BE2C (cell line): ENCODE measurements at places on chromosomes 13 and 19.
A peak's percentile ranks its signal among the peaks of the same experiment; 100 is the strongest.

DNA sequence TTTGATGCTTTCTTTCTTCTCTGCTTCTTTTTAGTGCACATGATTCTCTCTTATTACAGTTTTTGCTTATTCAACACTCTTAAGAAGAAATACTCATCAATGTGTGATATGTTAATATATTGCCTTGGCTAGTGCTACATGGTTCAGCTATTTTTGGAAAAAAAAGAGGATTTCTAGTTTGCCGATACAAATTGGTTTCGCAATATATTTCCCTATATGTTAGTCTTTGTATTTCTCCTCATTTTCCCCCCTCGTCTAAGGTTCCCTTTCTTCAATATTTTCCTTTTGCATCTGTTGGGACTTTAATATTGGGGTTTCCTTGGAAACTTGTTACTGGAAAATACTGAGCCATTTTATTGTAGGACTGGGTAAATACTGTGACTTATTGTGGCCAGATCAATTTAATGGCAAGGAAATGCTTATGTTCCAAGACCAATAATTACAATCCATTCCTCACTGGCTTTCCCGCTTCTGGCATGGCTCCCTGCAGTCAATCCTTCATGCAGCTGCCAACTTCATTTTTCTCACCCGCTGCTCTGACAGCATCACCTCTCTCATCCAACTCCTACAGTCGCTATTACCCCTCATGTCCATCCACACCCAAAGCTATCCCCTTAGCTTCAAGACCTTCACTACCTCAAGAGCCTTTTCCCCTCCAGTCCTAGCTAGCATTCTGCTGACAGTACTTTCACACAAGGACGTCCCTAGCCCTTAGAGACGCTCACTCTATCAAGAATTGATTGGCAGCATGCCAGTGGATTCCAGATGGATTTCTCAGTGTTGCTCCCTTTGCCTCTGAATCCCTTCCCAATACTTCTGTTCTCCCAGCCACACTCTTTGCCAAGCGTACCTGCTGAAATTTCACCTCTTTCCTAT lies 280.1 kb upstream of the TMTC4 start:
- DNase-seq, result no peak

- no peak for DNase-seq
Measured at GRCh38 chr19:18456974-18457373, 19.0 kb upstream of the ISYNA1 start.

DNA sequence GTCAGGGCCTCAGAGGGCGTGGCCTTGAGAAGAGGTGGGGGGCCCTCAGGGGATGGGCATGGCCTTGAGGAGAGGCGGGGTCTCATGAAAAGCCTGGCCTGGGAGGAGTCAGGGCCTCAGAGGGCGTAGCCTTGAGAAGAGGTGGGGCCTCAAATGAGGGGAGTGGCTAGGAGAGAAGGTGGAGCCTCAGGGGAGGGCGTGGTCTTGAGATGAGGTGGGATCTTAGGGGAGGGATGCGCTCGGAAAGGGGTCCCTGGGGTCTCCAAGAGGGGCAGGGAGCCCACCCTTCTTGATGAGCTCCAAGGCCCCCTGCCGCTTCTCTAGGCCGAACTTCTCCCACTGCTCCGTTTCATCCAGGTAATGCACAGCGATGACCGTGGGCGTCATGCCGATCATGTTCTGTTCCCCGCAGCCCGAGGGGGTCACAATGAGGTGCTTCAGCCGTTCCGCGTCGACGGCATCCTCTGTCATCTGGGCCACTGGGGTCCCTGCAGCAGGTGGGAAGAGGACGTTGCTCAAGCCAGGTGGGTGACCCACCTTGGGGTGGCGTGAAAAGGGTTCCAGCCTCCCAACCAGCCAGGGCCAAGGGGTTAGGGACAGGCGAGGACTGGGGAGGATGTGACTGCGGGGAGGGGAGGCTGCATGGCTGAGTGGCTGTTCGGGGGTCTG lies 24.3 kb upstream of the TNFSF14 start:
- no peak for DNase-seq

GRCh38 chr13:23851106-23851505 lies 38.1 kb downstream of the MIPEP start:
- no peak for DNase-seq

- DNase-seq, result no peak
Measured at GRCh38 chr13:43375797-43376465, 352.5 kb downstream of the DNAJC15 start.

DNA sequence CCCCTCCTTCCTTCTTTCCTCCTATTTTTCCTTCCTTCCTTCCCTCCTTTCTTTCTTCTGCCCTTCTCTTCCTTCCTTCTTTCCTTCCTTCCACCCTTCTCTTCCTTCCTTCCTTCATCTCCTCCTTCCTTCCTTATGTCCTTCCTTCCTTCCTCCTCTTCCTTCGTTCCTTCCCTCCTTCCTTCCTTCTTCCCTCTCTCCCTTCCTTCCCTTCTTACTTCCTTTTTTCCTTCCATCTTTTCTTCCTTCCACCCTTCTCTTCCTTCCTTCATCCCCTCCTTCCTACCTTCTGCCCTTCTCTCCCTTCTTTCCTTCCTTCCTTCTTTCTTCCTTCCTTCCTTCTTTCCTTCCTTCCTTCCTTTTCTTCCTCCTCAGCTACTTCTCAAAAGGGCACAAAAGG lies 287.3 kb upstream of the ZNF507 start:
- DNase-seq, result no peak

- DNase-seq, result peak; percentile 49
Measured at GRCh38 chr19:15293781-15294491, 38.4 kb downstream of the BRD4 start.

GRCh38 chr13:105908586-105908985 lies 626.9 kb downstream of the EFNB2 start:
- no peak for DNase-seq

- no peak for DNase-seq
Measured at GRCh38 chr19:45879055-45879454, 6.9 kb downstream of the IRF2BP1 start.

DNA sequence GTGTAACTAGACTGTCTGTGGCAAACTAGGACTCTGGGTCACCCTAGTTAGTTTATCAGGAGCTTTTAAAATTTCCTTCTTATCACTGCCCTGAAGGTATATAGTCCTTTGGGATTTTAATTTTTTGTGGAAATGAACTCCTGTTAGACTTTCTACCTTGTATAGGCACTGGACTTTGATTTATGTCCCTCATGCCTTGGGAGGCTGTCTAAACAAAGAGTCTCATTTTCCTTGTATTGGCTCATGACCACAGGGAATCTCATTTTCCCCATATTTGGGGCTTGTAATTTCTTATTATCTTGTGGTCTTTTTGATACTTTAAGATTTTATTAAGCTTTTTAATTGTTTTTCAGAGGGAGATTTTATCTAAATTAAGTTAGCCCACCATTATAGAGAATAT lies 21.4 kb downstream of the KCTD4 start:
- no peak for DNase-seq

DNA sequence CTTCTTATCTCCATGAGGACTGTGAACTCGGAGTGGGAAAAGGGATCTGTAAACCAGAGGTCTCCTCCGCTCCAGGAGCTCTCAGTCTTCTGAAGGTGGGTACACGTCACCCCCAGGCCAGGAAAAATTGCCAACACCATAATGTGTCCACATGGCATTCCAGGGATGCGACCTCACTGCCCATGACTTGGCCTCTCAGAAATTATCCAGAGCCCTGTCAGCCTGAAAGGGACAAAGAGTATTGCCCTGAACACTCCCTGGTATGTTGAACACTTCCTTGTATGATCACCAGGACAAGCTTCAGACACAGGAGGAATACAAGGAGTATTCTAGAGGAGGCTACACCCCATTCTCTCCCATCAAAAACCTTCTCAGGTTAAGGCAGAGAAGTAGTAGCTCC lies 81.0 kb upstream of the SLC7A1 start:
- DNase-seq, result no peak

GRCh38 chr13:25136880-25137787 lies 35.0 kb downstream of the AMER2 start:
- no peak for DNase-seq

- DNase-seq, result no peak
Measured at GRCh38 chr13:110565296-110565695, 3.8 kb upstream of the RAB20 start.

- DNase-seq, result peak; percentile 51
Measured at GRCh38 chr13:78586706-78587105, 16.6 kb downstream of the POU4F1 start.

- DNase-seq, result no peak
Measured at GRCh38 chr19:56269348-56269747, 3.2 kb upstream of the EDDM13 start.

DNA sequence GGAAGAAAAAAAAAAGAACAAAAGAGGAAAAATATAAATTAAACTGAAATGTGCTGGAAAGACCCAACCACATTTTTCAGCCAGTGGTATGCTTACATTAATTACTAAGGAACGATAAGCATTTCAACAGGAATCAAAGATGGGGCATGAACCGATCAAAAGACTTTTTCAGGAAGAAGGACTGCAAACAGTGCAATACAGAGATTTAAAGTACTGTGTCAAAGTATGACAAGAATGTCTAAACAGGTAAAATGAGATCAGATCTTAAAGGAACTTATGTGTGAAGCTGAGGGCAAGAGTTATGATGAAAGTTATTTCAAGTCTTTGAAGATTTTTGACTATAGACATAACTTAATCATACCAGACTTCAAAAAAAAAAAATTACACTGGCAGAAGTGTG lies 1761.8 kb downstream of the SLITRK5 start:
- DNase-seq, result no peak

DNA sequence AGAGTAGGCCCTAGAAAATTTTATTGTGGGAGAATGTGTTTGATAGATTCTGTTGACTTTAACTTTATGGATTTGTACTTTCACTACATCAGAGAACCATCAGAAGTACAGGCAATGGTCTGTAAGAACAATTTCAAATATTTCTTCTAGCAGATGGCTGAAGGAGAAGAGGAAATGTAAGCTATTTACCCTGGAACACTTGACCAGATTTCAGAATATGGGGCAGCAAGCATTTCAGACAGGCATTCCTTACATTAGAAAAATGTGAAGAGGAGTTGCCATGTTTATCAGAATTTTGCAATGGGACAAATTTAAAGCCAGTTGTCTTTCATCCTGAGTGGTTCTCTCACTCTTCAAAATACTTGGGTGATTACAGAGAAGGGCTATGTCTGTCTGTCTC lies 7.5 kb downstream of the FRY start:
- DNase-seq, result no peak

- DNase-seq, result no peak
Measured at GRCh38 chr19:19417628-19418245, 12.3 kb downstream of the GATAD2A start.

DNA sequence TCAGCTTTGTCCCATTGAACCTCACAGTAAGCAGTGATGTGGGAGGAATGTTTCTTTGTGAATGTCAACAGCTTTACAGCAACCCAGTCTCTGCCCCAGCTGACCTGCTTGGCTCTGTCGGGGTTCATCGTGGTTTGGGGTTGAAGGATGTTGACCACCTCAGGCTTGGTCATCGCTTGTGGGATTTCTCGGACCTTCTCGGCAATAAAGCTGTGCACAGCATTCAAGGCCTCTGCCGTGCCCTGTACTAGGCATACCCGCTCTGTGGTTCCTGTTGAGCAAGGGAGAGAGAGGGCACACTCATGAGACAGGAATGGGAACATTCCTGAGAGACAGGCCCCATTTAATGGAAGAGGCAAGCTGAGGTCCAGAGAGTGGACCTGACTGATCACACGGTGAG lies 20.0 kb downstream of the NOVA2 start:
- DNase-seq, result no peak

DNA sequence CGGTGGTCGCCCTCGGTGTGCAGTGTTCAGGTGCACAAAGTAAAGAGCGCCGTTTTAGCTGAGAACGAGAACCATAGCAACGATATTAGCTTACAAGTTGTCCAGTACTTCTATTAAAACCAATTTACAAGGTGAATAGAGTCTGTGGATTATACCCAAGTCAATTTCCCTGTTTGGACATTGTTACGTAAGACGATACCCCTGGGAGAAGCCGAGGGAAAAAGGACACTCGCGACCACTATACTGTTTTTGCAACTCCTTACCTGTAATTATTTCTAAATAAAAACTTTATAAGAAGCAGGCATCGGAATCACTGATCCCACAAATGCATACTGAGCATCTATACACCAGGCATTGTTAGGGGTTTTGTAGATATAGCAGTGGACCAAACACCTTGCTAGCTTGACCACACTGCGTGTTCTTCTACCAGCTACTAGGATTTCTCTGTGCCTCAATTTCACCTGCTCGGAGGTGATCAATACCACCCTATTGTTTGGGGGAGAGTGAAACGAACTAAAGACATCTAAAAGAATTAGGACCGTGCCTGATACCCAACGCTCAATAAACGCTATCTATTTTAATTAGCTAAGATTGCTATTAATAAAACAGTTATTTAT lies 488 bp upstream of the EEF2 start:
- no peak for DNase-seq

DNA sequence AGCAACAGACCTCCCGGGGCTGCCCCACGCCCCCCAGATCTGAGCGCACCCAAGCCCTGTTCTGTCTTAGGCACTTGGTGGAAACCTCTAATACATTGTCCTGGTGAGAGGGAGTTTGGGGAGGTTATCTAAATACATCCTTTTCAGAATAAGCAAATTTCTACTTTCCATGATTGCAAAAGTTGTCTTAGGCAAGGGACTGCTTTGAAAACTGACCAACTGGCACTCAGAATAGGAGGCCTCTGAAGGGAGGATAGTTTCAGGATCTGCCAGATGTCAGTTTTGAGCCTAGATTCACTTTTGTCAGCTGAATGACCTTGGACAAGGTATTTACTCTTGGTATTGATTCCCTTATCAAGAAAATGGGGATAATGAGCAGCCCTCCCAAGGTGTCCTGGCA lies 11.8 kb downstream of the SERP2 start:
- no peak for DNase-seq

GRCh38 chr13:37107868-37108267 lies 2.4 kb upstream of the CSNK1A1L start:
- DNase-seq, result no peak

GRCh38 chr19:55285229-55285890 lies 1.6 kb downstream of the BRSK1 start:
- DNase-seq, result no peak

DNA sequence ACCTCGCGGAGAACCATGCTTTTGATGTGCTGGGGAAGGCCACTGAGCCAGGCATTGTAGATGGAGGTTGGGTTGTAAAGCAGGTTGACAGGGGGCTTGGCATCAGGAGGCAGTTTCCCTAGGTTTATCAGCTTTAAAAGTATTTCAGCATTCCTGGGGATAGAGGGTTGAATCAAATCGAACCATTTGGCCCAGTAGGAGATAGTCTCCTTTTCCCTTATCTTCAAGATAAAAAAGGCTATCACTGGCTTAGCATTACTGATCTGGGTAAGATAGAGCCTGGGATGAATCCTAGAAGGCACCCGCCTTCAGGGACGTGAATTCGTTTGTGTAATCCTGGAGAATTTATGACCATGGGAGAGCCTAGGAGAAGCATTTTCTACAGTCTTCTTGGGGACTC lies 30.6 kb downstream of the SLC6A16 start:
- no peak for DNase-seq

- no peak for DNase-seq
Measured at GRCh38 chr13:41419206-41419605, 38.1 kb upstream of the RGCC start.

- no peak for DNase-seq
Measured at GRCh38 chr19:41166944-41167804, 25.8 kb upstream of the CYP2S1 start.

GRCh38 chr13:23813635-23814034 lies 75.6 kb downstream of the MIPEP start:
- peak; percentile 35 for DNase-seq
